ENCODE measurements at places on chromosomes 3 and 15.

- DNase-seq, result no peak
These were observed 263.0 kb upstream of the ATP11B start for GRCh38 chr3:182530316-182530715.

- DNase-seq, result peak; percentile 31
These were observed 24.5 kb downstream of the CCR9 start for GRCh38 chr3:45910892-45911291.

DNA sequence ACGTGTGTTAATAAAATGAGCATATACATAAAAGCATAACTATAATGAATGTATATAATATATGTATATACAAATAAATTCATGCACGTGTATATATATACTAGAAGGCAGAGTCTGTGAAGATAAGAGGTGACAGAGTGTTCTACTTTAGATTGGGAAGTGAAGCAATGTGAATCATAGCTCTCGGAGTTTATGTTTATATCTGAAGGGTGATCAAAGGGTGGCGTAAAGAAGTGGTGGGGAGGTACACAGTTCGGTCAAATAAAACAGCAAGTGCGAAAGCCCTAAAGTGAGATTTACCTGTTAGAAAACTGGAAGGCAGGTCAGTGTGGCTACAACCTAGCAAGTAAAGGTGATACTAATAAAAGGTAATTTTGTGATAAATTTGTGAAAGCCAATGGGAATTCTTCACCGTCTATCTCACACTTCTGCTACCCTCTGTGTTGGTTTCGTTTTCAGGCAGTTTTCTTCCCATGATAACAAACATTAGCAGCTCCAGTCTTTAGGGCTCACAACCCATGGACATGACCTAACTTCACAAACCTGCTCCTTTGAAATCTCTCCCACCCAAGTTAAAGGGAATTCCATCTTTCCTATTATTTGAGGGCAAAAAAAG, 46.7 kb upstream of the BCHE start:
- no peak for DNase-seq

DNA sequence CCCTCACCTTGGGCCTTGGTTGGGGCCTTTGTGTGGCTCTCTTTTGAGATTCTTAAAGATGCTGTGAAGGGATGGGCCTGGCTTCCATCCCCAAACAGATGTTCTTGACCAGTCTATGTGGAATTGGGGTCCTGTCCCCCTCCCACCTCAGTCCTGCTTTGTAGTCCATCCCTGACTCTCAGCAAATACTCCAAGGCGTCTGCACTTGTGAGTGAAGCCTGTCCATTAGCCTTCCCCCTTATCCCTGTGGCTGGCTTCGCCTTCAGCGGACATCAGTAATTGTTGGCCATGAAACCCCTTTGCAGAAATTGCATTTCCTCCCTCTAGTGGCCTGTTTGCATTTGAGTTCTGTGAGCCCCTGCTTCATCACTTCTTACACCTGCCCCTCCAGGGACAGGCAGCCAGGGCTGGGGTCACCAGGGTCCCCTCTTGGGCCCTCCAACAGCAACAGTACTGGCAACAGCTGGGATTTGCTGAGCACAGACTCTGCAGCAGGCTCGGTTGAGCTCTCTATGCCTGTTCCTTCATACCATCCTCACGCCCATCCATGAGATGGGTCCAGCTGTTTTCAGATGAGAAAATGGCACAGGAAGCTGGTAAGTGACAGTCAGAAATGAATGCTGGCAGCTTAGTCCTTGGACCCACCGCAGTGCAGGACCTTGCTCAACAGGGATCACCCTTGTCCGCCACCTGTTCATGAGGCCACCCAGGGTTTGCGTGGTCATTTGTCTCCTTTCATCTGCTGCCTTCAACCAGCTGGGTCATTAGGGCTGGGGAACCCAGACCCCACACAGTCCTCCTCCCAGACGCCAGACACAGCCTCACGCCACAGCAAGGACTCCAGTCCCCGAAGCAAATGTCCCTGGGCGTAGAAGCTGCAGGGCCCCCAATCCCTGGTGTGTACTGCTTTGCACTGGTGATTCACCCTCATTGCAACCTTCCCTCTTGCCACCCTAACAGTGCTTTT, 8.9 kb upstream of the LRRK1 start:
- peak; percentile 47 for DNase-seq

GRCh38 chr15:96331144-96331944, 844 bp downstream of the NR2F2 start:
- no peak for DNase-seq

DNA sequence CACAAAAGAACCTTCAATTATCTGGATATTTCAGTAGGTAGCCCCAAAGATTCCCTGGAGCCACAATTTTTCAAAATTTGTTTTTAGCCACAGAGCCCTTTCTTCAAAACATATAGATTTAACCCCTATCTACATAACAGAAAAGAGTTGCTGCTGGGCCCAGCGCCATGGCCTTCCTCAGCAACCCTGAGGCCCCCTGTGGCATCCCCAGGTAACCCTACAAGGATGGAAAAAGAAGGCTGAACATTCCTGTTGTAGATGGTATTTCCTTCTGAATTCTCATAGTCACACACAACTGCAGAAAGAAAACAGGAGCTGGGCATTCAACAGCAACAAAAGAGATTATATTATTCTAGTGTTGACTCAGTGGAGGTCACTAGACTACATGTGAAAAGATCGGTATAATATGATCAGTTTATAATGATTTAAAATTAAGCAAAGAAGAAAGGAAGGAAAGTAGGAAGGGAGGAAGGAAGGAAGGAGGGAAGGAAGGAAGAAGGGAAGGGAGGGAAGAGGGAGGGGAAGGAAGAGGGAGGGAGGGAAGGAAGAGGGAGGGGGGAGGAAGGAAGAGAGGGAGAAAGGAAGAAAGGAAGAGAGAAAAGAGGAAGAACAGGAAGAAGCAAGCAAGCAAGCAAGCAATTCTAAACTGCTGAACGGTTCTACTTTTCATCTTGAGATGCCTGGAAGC, 342.5 kb upstream of the NR2F2 start:
- DNase-seq, result no peak

DNA sequence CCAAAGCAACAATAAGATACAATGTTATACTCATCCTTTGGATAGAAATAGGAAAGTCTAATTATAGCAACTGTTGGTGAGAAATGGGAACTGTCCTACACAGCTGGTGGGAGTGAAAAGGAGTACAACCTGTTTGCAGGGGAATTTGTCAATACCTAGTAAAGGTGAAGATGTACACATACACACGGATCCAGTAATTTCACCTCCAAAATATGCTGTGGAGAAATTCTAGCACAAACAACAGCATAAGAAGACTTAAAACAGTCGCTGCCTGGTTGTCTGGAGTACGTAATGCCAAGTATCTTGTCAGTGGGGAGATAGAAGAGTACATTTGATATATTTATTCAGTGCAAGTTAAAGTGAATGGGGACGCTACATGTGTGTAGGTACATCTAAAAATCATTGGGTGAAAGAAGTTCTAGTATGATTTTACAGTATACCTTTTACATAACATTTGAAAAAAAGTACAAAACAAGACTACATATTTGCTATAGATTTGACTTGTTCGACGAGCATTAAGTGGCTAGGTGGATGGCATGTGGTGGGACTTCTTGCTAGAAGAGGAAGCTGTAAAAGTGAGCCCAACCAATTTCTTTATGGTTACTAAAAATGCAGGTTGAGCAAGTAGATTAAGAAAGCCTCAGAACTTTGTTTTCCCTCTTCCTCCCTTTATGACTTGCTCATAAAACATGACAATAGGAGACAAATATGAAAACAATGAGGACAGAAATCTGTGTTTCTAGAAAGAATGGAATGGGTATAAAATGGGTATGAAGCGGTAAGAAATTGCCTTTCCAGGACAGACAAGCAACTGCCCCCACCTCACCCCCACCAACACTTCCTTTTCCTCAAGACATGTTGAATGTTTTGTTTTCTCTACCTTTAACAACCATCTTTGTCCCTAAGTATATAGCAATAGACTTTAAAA, 50.2 kb upstream of the CCR4 start:
- DNase-seq, result no peak

DNA sequence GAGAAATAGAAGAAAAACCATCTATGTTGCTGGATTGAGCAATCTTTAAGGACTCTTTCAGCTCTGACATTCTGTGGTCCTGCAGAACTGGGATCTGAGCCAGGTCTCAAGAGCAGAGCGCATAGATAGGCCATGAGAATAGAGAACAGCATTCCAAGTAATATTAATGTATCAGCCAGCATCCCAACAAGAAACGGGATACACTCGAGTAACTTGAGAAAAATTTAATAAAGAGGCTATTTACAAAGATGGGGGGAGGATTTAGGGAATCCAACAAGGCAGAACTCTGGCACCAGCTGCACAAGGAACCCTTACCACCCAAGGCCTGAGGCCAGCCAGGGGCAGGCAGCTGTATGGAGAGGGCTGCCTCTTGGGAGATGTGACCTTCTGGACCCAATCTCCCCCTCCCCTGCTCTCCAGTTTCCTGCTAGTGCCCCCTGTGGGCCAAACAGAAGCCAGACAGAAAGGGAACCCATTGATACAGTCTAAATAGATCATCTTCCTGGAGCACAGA, 8.2 kb downstream of the TMOD2 start:
- no peak for DNase-seq

DNA sequence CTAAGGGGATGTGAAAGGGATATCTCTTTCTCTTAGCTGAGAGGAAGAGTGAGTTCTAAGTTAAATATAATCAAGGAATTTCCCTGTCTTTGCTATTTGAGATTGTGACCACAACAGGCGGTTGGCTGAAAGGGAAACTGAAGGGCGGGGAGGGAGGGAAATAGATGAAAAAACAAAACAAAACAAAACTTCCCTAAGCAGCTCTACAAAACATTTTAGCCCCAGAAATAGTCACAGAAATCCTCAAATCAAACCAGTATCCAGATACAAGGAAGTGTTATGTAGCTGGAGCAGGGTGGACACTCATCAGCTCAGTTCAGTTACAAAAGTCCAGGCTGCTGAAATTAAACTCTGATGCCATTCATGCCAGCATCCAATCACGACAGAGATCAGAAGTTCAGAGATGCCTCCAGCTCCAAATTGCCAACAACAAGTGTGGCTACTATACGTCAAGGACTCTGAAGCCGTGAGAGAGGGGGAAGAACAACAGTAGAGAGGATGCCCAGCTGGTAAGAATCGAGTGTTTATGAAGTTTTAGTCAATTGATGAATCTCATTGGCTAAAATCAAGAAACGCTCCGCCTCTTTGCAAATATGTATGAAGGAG, 319 bp upstream of the TP63 start:
- no peak for DNase-seq

DNA sequence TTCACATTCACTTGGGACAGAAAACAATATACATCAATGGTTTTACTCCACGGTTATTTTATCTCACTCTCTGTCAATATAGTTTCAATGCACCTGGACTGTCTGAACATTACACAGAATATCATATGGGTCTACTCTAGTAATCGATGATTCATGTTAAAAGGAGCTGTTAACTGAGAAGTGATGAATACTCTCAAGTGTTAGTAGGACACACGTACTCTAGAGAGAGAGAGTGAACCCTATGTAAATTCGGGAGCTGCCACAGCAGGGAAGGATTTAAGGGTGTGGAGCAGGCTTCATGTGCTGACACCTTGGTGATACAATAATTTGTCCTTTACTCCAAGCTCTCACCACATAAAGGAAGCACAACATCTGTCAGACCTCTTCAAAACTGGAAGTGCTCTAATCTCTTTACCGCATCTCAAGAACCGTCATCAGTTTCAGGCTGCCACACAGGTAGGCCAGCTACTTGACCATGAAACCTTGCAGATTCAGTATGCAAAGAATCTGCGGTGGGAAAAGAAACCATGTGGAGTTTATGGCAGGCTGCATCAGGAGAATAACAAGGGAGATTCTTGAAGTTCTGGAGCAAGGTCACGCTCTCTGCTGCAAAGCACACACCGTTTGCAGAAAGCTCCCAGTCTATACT, 199.2 kb upstream of the TMC3 start:
- DNase-seq, result no peak

DNA sequence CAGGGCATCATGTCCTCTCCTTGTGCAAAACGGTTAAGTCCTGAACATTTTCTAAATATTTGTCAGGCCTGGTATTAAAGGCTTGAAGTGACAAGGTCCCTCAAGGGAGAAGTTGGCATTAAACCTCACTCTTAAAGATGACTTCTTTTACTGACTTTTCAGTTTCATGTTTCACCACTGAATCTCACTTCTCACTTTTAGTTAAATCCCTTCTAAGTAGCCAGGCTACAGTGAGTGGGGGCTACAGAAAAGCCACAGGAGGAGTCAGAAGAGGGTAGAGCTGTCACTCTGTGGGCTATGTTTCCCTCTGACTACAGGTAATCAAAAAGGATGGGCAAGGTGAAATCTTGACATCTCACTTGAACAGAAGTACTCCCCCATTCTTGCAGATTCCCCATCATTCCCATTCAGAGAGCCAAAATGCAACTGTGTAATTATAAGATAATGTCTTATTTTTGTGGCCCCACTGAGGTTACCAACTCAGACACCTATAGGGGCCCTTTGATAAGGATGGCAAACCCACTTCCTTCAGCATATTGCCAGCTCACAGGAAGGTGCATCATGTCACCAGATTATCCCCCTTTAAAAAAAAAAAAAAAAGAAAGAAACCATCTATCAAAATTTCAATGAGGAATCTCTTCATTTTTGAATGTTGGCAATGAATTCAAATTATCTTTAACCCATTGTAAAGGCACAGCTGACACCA, 790.1 kb upstream of the CFAP20DC start:
- DNase-seq, result no peak

- DNase-seq, result no peak
These were observed 609.0 kb downstream of the MECOM start for GRCh38 chr3:169054471-169054870.

- DNase-seq, result no peak
These were observed 25.6 kb upstream of the TCF12 start for GRCh38 chr15:56892659-56893363.

DNA sequence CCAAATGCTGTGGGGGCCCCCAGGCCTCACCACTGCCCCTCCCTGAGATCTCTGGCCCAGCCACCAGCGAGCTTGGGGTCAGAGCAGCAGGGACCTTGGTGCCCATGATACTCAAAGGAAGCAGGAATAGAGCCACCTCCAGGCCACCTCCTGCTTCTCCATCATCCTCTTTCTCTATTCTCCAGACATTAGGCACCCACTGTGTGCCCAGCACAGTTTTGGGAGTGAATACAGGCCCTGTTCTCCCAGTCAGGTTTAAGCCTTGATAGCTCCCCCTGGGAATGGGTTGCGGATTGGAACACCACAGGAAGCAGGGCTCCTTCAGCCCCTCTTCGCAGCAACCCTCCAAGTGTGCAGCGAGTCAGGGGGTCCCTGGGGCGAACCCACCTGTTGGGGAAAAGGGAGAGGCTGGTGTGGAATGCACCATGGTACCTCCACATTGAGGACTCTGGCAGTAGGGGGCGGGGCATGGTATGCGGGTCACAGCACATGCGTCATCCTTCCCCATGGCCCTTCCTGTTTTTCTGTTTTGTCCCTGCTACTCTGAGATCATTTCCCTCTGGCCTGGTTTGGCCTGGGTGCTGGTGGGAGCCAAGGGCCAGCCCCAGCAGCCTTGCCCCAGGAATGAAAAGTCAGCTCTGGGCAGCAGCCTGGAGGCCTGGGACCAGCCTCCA, 14.2 kb upstream of the SEMA3B start:
- DNase-seq, result peak; percentile 87

- DNase-seq, result peak; percentile 61
These were observed 134.3 kb upstream of the PRR20G start for GRCh38 chr3:127421943-127422662.

All from suprapubic skin (tissue), 4 donors.